ENCODE measurements at places on chromosomes 2 and 18.

DNA sequence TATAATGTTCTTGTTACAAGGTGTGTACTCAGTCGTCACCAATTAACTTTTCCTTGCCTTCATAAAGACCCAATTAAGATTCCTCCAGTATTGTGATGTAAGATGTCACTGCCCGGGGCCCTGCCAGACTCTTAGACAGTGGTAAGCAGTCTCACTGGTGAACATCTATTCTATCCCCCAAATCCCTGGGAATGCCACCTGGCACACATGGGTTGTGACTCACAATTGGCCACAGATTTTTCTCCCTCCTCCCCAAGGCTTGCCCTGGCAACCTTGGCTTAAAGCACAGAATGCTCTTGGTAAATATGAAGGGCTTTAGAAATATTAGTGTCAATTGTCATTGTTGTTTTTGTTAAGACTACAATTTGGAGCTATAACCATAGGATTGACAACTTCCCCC lies 287.9 kb downstream of the ETAA1 start:
- DNase-seq, result no peak

DNA sequence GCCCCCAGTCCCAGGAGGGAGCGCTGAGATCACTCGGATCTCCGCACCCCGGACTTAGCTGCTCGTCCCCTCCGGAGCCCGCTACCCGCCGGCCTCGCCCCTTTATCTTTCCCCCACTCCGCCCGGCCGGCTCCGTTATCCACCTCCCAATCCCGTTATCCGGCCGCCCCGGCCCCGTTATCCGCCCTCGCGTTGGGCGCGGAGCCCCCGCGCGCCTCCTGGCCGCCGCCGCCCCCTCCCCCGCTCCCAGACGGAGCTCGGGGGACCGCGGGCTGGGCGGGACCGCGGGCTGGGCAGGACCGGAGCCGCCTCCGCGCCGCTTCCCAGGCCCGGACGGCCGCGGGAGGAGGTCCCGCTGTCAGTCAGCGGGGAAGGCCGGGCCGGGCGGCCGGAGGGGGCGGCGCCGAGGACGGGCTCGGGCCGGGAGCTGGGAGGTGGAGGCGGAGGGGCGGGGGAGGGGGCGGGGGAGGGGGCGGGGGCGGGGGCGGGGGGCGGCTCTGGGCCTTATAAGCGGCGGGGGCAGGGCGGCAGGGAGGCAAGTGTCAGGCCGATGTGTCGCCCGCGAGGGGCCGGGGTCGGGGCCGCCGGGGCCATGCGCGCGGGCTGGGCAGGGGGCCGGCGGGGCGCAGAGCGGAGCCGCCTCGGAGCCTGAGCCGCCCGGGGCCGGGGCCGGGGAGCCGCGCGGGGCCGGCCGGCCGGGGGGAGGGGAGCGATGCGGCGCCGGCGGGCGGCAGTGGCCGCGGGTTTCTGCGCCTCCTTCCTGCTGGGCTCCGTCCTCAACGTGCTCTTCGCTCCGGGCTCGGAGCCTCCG lies at the start of gene PKDCC:
PKDCC (plus strand) TSS at position 534 of the 811 bp plus-strand sequence; CDS start at position 713, 179 bp downstream.
- no peak for DNase-seq

DNA sequence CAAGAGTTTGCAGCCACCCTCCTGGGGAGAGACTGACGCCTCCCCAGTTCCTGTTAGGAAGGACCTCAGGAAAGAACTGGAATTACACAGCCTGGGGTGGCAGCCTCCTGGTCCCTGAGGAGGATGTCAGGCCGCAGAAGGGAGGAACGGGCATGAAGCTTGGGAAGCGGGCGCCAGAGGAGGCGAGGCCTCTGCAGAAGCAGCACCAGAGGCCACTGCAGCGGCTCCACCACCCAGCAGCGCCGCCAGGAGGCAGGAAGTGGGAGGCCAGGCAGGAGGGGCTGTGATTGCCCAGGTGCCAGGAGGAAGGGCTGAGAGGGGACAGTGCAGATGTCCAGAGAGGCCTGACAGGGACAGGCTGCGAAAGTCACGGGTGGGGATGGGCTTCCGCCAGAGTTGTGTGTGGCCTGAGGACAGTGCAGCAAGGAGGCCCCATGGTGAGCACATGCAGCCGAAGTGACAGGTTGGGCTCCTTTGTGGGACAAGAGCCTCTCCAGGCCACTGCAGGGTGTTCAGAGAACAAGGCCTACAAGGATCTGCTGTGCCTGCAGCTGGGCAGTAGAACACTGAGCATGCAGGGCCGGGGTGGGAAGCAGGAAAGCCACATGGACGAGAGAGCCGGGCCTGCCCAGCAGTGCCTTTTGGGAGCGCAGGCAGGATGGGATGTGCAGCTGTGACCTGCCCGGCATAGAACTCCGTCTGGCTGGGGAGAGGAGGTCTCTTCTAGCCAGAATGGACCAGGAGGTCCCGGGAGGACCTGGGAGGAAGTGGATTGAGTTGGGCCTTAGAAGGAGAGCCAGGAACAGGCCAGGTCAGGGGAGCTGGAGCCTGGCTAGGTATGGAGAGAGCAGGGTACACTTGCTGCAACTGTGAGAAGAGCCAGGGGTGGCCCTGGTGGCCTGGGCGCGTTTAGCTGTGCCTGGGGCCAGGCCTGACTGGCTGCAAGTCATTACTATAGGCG lies 39.1 kb upstream of the ALPP start:
- peak; percentile 6 for DNase-seq

DNA sequence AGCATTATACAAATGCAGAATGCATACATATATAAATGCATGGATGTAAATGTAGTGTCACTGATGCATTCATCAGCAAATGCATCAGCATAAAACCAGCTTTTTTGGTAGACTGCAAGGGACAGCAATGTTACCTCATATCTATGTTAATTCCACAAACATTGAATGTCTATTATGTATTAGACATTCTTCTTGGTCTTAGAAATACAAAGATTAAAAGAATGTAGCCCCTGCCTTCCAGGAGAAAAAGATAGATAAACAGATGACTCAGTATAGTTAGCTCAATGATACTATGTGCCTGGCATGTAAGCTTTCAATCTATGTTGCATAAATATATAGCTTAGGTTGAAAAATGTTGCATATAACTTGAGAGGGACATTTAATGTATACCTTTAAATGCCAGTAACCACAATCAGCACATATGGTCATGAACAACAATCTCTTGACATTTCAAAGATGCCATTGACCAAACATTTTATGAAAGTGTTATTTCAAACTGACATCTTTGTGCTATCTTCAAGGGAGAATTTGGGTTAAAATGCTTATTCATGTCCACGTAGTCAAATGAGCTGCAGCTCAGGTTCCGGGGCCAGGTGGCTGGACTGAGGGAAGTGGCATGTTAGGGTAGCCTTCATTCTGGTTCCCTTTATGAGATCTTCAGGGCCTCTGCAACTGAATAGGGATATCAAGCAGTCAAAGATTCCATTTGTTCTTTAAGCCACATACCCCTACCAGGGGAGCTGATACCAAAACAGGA lies 45.2 kb upstream of the GCG start:
- DNase-seq, result no peak
